ENCODE measurements at places on chromosomes 2 and 18.

GRCh38 chr2:107108556-107108955 lies 222.6 kb upstream of the ST6GAL2 start:
- no peak for DNase-seq

GRCh38 chr2:168375195-168375798 lies 80.8 kb upstream of the CERS6 start:
- no peak for DNase-seq

GRCh38 chr2:64277101-64277849 lies 133.1 kb upstream of the PELI1 start:
- no peak for DNase-seq

- DNase-seq: no peak
Measured at GRCh38 chr2:25273985-25274535, 67.7 kb downstream of the DNMT3A start.

DNA sequence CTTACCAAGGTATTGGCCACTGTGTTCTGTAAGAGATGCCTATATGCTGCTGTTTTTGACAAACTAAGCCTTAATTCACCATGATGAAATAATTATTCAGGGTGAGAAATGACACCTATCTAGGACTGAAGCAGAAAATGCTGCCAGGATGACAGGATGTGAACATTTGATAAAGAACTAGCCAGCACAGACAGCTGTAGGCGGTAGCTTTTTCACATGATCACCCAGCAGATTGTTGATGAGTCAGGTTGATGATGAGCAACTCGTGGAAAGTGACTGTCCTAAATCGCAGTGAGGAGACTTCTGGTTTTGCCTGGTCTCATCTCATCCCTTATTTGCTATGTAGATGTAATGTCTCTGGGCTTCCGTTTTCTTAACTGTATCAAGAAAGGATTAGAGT lies 144.1 kb downstream of the PRPF40A start:
- DNase-seq: no peak

- no peak for DNase-seq
Measured at GRCh38 chr18:59918997-59919396, 19.2 kb downstream of the PMAIP1 start.

DNA sequence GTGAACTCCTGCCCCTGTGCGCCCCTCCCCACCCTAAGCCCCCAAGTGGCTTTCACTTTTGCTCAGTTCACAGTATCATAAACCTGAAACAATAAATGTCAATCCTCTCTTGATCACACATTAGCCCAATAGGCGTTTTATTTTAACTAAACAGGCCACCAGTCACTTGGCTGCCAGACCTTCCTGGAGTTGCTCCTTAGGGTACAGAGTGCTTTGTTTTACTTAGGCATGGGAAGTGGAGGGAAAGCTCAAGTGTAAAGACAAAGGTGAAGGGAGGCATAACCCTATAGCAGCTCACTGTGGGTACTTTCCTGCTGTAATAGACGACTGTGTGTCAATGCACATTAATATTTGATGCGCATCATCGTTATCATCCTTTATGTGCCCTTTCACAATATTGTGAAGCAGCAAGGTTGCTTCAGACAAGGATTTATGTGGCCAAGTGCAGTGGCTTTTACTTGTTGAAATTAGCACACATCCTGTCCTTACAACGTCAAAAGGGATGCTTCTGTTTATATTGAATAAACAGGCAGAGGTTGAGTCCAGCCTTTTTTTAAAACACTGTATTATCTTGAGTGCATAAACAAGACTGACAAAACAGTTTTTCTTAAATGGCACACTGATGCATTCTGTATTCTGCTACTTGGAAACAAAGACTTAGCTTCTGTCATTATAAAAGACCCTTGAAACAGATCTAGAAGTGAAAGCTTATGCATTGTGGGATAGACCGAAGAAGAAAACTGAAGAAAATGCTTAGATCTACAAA lies 168.5 kb downstream of the TMEFF2 start:
- DNase-seq: no peak

DNA sequence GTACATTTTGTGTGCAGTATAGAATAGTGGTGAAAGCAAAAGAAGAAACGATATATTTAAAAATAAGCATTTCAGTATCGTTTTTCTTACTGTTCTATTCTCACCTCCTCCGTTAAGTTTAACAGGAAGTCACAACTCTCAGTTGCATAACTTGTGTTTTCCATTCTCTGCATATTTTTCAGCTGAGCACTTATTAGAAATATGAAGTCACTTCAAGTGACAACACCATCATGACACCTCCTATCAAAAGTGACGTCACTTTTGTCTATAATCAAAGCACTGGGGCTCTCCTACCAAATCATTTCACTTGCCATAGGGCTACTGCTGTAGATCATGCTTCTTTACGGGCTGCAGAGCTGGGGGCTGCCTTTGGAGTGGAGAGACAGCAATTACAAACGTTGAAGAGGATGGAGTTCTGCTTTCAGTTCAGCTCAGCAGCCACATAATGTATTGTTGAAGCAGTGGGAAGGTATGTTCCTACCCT lies 36.3 kb downstream of the STAT4 start:
- no peak for DNase-seq

DNA sequence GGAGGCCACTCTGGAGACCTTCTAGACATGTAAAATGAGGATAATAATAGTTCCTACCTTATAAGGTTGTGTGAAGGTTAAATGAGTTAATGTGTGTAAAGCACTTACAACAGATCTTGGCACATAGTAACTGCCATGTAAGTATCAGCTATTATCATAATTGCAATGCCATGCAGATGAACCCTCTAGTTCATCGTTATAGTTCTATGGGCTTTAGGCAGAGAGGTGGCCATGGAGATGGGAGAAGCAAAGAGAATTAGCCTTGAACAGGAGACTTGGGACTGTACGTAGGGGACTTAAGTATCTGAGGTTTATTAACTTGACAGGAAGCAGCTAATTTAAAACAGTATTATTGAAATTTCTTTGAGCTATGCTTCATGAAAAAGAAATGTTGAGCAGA lies 151.8 kb downstream of the PIK3C3 start:
- no peak for DNase-seq

DNA sequence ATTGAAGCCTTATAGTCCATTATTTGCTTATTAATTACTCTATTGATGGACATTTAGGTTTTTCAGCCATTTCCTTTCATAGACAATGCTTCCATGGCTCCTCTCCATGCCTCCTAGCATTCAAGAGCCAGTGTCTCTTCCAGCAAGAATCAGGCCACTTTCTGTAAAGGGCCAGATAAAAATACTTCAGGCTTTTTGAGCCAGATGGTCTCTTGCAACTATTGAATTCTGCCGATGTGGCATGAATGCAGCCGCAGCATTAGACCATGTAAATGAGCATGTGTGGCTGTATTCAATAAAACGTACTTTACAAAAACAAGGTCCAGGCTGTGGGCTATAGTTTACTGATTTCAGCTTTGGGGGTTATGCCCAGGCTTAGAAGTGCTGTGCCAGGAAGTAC lies 38.5 kb downstream of the TRAF3IP1 start:
- DNase-seq: no peak

- DNase-seq: no peak
Measured at GRCh38 chr2:183031911-183032794, 6.1 kb downstream of the NCKAP1 start.

- peak; percentile 55 for DNase-seq
Measured at GRCh38 chr2:143451642-143452281, 322.5 kb downstream of the ARHGAP15 start.

DNA sequence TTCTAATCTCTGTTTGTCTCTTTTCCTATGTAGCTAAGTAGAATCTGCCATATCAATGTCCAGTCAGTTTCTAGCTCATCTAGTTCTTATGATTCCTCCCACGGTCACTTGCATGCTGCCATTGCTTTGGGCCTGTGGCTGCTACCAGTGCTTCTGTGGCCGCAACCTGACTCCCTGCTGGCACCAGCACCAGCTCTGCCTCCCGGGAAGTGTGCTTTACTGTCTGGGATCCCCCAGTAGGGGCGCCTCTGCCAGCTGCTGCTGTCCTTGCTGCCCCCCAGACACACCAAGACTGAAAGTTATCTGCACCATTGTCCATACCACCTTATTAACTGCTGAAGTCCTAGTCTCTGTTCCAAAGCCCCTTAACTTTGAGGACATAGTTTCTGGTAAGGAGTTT lies 56.3 kb downstream of the RAPGEF4 start:
- DNase-seq: no peak

- DNase-seq: no peak
Measured at GRCh38 chr2:217415316-217415715, 555.5 kb upstream of the TNP1 start.

DNA sequence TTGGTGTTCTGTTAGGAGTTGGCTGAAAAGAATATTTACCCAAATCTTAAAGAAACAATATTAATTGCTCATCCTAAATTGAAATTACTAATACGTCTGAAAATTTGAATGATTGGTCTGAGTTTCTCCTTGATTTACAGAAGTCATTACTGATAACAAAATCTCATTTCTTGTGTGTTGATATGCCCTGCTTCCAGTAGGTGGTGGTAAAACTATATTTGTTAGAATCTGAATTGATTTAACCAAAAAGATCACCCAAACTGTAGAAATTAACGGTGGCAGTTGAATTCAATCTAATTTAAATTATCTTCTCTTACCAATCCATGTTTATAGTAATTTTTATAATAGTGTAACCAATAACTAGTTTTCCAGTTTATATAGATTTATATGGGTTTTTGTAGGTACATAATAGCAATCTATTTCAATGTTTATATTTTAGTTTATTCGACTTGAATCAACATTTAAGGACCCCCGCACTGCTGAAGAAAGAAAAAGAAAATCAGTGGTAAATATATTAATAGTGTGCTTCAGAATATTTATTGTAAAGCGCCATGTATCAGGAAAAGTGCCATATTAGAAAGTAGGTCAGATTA lies 38.3 kb downstream of the PAPOLG start:
- DNase-seq: no peak

DNA sequence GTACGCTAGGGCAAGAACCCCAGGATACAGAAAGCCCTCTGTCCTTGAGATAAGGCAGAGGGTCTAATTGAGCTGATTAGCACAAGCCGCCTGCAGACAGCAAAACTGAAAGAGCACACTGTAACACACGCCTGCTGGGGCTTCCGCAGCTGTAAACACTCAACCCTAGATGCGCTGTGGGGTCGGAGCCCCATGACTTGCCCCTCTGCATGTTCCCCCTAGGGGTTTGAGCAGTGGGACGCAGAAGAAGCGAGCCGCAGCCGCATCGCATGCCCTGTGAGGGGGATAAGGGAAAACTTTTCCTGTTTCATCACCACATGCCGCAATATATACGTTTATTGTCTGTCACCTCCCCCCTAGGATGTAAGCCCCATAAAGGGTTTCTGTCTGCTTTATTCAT lies 384.6 kb downstream of the PLCL1 start:
- DNase-seq: no peak

- no peak for DNase-seq
Measured at GRCh38 chr18:35912332-35912731, 60.1 kb upstream of the RMP24 start.

DNA sequence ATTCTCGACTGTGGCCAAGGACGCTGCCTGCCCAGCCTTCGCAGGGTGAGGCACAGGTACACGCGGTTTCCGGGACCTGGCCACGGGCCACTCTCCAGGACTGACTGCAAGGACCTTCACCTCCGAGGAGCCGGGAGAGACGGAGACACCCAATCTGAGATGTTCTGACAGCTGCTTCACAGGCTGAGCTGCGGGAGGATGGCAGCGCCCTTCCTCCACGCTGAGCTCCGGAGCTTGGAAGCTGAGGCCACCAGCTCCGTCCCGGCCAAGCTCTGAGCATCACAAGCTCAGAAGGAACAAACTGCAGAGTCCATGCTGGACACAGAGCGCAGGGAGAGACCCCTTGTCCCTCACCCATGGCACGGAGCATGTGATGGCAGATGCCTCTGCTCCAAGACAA lies 71.1 kb upstream of the CTDP1 start:
- DNase-seq: no peak

GRCh38 chr2:131567891-131568290 lies 40.2 kb downstream of the CCDC74A start:
- DNase-seq: no peak

DNA sequence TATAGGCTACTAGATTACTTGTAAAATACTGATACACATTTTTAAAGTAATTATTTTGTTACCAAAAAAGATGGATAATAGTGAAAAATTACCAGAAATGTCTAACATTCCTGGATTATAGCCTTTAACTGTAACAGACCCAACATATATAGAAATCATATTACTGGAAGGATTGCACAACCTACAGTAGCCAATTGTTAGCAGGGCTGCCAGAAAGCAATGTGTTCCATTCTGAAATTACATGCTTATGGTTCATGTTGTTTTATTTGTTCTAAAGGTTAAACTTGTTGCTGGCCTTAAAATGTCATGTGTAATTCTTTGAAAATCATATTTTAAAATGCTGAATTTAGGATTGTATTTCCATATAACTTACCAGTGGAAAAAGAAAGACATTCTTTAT lies 793.6 kb upstream of the ACVR2A start:
- no peak for DNase-seq

DNA sequence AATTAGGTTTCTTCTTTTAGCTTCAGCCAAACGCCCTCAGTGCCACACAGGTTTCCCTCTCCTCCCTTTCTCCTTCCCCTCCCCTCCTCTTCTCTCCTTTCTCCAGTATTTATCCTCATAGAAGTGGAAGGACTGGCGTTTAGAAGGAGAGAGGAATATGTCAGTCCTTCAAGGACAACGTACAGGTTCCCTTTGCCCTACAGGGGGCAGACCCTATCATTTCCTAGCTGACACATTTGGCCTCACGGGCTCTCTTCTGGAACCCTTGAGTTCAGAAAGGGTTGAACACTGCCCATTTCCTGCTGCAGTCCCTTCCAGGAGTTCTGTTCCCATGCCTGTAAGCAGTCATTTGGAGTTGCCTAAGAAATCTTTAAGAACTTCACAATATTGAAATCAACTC lies 46.1 kb downstream of the CDCA7 start:
- peak; percentile 47 for DNase-seq

GRCh38 chr2:181054843-181055242 lies 74.4 kb downstream of the UBE2E3 start:
- DNase-seq: no peak

All from HEK293T (cell line).